ENCODE measurements at places on chromosomes 11 and 22.
A peak's percentile ranks its signal among the peaks of the same experiment; 100 is the strongest.

DNA sequence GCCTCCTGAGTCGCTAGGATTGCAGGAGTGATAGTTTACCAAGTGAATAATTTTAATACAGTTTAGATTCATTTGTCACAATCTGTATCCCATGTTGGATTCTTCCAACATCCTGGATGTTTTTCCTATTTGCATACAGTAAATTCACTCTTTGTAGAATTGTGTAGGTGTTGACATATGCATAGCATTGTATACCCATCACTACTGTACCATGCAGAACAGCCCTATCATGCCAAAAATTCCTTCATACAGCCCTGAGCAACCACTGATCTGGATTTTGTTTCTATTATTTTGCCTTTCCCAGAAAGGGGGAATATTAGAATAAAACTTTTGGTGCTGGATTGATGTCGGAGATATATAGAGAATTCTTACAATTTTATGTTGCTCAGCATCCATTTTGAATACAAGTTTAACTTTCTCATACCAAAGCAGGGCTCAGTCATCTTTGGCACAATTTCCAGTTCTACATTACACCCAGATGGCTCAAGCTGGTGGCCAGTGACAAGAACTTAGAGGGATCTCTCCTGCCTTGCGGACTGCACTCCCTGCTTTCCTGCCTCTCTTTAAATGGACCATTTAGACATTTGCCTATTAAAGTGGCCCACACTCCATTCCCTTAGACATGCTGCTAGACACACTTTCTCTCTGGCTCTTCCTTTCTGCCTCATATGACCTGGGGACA is 45.4 kb upstream of the CFAP300 start:
- no peak for DNase-seq

DNA sequence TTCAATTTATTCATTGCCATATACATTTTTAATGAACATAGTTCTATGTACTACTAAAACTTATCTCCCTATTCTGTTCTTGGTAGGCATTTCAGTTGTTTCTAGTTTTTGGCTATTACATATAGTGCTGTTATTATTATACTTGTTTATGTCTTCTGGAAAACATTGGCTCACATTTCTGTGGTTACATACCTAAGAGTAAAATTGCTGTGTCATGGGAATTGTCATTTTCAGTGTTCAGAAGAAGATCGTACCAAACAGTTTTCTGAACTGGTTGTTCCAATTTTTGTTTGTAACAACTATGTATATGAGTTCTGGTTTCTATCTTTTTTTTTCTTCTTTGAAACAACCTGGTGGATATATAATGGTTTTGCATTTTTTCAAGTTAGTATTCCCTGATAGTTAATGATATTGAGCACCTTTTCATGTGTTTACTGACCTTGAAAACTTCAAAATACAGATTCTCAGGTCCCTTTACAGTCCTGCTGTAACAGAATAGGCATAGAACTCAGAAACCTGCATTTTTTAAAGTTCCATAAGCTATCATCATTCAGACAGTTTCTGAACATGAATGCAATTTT is 230.7 kb downstream of the JRKL start:
- no peak for DNase-seq

GRCh38 chr22:35913925-35914324 is 114.7 kb downstream of the RBFOX2 start:
- no peak for DNase-seq

DNA sequence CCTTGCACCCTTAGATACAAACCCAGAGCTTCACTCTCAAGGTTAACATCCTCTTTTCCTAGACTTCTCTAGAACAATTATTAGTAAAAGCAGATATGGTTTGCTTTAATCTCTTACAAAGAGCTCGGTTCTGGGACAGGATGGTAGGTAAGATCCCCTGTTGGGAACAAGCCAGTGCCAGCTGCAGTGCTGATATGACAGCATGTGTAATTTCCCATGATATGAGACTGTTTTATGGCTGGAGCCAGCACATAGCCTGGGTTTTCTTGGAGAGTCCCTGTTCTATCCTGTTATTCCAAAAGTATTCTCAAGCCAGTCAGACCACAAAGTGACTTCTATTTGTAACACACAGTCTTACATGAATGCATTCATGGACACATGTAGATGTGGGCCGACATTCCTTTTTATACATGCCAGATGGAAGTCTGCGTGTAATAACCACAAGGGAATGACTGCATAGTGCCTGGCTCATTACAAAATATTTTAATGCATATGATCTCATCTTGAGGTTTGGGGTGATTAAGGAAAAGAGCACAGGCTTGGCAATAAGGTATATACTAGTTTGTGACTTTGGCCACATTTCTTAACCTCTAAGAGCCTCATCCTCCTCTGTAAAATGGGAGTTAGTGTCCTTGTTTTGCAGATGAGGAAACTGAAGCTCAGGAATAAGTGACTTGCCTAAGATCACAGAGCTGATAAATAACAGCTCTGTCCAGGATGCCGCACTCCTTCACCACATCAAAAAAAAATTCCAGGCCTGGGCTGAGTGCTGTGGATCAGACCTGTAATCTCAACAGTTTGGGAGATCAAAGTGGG is 21.8 kb downstream of the CLMP start:
- DNase-seq: no peak

GRCh38 chr11:2881981-2882375 is 3.6 kb downstream of the CDKN1C start:
- peak; percentile 34 for DNase-seq

GRCh38 chr11:75582895-75583717 is 21.1 kb downstream of the SERPINH1 start:
- peak; percentile 83 for DNase-seq

DNA sequence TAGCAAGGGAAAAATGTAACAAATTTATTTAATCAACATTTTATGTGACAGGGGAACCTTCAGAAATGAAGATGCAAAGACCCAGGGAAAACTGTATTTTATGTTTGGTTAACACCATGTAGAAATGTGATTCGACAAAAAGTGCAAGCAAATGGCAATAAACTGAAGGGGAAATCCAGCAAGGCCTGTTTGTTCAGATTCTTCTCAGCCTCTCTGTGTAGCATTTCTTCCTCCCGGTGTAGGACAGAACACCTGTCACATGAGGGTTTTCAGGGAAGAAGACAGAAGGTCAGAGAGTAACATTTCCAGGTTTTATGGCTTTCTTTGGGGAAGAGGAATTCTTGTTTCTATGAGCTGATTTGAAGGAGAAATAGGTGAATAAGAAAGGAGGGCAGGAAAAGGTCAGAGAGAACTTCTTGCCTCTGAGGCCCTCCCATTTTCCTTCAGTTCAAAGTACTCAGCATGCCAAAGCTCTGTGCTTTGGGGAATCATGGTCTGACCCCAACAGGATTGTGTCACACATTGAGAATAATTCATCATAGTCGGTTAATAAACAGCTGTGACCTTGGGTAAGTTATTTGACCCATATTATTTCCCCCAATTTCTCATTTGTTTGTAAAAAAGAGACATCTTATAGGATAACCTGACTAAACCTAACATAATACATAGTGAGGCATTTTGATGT is 45.5 kb upstream of the ME3 start:
- peak; percentile 38 for DNase-seq
